Epithelial cell of proximal tubule (primary cell): ENCODE measurements at places on chromosomes 3 and 15.

DNA sequence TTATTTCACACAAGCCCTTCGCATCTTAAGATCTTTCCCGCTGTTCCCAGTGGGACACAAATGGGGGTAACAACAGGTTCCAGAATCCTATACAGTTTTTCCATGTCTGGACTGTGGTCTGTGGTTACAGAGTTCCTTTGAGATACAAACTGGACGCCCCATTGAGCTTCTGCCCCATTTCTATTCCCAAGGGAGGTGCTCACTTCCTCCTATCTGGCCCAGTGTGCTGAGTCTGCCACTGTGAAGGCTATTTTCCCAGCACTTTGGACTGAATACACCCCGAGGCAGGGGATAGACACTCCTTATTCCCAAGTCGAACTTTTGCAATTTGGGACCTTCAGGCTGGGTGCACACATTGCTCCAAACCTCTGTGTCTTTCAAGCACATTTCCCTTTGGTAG lies 44.0 kb downstream of the MESD start:
- DNase-seq: no peak

- no peak for DNase-seq
These were observed 88.2 kb upstream of the PROK2 start for GRCh38 chr3:71873093-71873611.

DNA sequence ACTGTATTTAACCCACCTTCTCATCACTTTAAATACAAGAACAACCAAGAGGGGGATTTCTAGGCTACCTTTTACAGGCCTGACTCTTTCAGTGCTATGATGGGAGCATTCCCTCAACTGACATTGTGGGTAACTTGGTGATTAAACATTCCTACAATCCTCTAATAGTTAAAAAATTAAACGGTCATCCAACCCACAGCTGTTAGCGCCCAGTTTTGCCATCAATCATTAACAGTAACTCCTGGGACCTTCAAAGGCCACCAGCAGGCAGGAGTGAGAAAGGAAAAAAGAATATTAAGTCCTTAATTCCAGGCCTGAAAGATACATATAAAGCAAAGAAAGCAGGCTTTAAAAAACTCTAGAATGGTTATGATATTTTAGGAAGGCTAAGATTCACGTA lies 512.1 kb downstream of the MAGI1 start:
- DNase-seq: peak; percentile 50

DNA sequence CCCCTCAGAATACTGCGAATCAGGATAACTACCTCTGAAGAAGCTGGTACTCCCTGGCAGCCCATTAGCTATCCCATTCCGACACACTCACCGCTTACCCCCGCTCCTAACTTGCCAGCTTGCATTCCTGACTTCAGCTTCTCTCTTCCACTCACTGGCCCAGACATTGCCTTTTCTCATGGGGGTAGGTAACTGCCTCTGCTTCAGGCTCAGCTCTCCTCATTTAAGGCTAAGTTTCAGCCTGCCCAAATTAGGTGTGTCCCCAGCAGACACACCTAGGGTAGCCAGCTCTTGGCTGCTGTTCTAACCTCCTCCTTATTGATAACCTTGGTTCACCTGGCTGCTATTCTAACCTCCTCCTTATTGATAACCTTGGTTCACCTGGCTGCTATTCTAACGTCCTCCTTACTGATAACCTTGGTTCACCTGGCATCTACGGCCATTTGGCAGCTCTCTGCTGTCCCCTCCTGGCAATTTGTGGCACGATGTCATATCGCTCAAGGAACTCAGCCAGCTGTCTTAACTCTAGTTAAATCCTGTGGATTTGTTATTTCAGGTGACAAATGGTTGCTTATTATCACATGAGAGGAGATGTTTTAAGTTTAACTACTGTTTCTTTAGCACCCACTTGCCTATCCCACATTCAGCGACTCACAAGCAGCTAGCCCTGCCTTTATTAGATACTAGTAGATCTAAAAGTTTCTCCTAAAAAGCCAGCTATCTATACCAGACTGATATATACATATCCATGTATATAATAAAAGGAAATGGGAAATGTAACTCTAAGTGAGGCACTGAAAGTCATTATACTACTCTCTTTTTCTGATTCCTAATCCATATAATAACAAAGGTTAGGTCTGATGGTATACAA lies 106.5 kb upstream of the ACP3 start:
- no peak for DNase-seq

DNA sequence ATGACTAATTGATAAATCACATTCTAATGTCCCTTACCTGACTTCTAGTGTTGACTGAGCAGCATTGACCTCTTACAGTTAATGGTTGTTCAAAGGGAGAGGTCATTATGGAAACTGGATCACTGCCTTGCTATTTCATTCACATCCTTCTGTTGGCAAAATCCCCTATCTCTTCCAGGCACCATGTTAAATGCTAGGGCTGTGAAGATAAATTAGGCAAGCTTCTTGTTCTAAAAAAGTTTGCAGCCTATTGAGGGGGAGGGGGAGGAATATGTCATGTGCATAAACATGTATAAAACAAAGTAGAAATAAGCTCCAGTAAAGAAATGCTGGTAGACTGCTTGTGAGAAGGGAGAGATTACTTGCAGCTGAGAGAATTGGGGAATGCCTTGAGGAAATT lies 84.8 kb upstream of the MLF1 start:
- DNase-seq: no peak

GRCh38 chr15:96360581-96361308 lies 30.2 kb downstream of the NR2F2 start:
- DNase-seq: no peak

- DNase-seq: peak; percentile 35
These were observed 891.4 kb downstream of the NTRK3 start for GRCh38 chr15:87365186-87365585.
